ENCODE measurements at places on chromosomes 4 and X.

- no peak for DNase-seq
Measured at GRCh38 chr4:106527316-106527715, 158.7 kb upstream of the GIMD1 start.

DNA sequence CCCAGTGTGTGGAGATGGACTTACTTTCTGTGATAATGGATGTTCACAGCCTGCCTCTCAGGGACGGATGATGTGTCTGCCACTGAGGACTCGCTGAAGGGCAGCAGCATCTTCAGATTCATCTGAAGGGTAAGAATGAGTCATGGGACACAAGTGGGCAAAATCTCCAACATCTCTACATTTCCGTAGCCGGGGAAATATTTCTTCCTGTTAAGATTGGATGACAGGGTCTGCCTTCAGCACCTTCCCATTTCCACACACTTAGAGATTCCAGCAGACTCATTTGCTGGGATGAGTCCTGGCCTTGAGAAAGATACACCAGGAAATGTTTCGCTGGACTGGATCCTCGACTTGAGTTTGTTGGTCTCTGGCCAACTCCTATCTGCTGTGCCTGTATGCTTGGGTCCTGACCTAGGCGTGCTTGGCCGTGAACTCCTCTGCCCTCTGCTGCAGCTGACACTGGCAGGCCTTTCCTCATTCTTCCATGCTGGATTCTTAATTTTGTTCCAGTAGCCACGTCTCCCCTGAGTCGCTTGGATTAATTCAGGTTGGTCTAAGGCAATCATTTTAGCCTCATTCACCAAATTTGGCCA is 46.5 kb upstream of the SOD3 start:
- DNase-seq = no peak

DNA sequence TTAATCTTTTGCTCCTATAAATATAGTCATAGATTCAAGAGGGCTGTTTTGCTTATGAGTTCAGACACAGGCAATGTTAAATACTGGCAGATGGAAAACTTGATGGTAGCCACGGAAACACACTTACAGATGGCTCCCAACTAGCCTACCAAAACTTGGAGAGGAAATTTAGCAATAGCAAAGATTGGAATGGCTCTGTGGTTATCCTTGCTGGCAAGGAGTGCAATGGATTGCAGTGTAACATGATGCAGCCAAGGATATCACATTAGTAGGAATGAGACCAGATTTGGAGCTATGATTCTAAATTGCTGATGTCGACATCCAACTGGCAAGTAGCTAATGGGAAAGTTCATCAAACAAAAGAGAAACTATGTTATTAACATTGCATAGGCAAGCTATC is 791.0 kb upstream of the DIAPH2 start:
- no peak for DNase-seq

GRCh38 chr4:52551487-52551886 is 107.6 kb downstream of the USP46 start:
- no peak for DNase-seq

DNA sequence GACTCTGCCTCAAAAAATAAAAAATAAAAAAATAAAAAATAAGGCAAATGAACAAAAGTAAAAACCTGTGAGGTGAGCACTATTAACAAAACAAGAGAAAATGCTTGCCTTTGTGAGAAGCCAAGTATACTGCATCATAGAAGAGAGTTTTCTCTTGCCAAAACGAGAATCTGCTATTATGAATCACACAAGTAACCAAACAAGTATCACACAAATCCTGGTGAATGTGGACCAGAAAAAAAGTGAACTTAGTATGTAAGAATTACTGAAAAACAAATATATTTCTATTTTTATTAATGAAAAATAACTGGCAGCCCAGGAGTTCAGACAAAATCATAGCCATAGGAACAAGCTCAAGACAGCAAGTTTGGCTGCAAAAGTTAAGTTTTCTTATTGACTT is 193.5 kb downstream of the PDGFC start:
- DNase-seq = no peak

DNA sequence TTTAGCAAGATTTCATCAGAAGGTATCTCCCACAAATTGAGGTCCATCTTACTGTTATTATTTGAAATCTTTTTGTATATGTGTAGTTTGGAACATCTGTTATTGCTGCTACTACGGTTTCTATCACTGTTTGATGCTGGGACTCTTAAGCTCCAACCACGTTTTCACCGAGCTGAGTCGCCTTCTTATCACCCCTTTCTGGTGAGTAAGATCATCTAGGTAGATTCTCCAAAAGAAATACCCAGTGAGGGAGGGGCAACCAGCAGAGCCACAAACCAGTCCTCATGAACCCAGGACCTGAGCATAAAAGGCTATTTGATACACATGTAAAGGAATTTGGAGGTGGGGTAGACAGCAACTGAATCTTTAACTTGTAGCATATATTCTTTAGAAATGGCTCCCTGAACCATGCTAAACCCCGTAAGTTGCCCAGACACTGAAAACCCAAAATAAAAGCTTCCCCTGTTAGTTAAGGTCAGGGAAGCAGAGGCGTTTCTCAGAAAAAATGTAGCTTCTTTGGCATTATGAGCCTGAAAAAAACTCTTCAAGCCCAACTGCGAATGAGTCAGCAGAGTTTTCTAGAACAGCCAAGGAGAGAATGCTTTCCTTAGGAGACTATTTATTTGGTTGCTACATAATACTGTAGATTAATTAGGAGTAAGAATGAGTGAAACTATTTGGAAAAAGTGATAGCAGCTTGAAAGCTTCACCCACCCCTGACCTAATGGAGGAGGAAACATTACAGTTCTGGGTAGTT is 53.8 kb upstream of the ATXN3L start:
- no peak for DNase-seq

GRCh38 chr4:129113919-129114318 is 18.0 kb downstream of the C4orf33 start:
- DNase-seq = no peak

GRCh38 chr4:169099771-169100180 is 89.7 kb upstream of the CBR4 start:
- no peak for DNase-seq

- DNase-seq = no peak
Measured at GRCh38 chr4:170721812-170722373, 632.1 kb upstream of the AADAT start.

GRCh38 chr4:24229978-24230377 is 340.1 kb upstream of the PPARGC1A start:
- DNase-seq = no peak

DNA sequence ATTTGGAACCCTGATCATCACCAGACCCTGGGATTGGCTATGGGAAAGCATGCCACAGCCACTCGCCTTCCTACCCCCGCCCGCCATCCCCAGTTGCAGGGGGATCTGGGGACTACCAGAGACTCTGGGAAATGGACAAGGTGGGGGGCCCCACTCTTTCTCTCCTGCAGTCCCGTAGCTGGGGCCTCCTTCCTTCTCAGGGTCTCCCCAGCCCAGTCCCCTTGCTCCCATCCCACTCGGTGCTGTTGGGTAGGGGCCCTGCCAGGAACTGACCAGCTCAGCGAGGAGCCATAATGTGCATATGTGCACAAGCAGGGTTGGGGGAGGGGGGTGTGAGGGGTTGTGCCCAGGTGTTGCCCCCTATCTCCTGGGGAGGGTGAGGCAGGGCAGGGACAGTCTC is 3.4 kb upstream of the USP11 start:
- DNase-seq = no peak

GRCh38 chr4:42280327-42281095 is 116.8 kb upstream of the SHISA3 start:
- no peak for DNase-seq

GRCh38 chr4:140004922-140005627 is 148.9 kb downstream of the MAML3 start:
- no peak for DNase-seq

- DNase-seq = peak; percentile 0
Measured at GRCh38 chrX:35890699-35891098, 28.8 kb upstream of the CFAP47 start.

DNA sequence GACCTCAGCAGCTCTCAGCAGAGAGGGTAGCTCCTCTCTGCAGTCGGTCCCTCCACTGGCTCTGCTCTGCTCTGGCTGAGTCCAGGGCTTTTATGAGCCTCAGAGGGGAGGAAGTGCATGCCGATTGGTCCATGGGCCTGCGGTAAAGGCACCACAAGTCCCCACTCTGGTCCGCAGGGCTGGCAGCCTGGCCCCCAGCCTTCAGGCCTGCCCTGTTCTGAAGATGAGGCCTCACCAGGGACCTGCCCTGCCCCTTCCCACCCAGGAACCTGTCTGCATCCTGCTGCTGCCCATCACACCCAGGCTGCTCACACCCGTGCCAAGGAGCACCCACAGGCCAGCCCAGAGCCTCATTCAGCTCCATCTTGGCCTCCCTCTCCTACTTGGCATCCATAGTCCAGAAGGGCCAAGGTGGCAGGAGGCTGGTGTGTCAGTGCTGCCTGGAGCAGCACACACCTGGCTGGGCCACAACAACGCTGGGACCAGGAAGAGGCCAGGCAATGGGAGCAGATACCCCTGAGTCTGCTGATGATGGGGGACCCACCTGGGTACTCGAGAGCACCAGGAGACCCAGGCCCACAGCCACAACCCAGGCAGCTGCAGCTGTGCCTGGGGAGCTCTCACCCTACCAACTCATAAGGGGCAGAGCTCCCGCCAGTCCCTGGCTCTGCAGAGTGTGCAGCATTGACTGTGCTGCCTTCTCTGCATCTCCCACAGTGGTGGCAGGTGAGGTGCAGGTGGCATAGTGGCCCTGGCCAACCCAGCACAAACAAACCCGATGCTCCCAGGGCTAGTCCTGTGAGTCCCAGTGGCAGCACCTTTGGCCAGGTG is 191.9 kb upstream of the NUDT6 start:
- no peak for DNase-seq

GRCh38 chrX:45056428-45057145 is 144.1 kb downstream of the DIPK2B start:
- no peak for DNase-seq

DNA sequence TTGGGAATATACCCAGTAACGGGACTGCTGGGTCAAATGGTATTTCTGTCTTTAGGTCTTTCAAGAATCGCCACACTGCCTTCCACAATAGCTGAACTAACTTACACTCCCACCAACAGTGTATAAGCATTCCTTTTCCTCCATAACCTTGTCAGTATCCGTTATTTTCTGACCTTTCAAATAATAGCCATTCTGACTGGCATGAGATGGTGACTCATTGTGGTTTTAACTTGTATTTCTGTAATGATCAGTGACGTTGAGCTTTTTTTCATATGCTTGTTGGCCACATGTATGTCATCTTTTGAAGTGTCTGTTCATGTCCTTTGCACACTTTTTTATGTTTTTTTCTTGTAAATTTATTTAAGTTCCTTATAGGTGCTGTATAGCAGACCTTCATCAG is 81.2 kb downstream of the ADAM29 start:
- DNase-seq = no peak

DNA sequence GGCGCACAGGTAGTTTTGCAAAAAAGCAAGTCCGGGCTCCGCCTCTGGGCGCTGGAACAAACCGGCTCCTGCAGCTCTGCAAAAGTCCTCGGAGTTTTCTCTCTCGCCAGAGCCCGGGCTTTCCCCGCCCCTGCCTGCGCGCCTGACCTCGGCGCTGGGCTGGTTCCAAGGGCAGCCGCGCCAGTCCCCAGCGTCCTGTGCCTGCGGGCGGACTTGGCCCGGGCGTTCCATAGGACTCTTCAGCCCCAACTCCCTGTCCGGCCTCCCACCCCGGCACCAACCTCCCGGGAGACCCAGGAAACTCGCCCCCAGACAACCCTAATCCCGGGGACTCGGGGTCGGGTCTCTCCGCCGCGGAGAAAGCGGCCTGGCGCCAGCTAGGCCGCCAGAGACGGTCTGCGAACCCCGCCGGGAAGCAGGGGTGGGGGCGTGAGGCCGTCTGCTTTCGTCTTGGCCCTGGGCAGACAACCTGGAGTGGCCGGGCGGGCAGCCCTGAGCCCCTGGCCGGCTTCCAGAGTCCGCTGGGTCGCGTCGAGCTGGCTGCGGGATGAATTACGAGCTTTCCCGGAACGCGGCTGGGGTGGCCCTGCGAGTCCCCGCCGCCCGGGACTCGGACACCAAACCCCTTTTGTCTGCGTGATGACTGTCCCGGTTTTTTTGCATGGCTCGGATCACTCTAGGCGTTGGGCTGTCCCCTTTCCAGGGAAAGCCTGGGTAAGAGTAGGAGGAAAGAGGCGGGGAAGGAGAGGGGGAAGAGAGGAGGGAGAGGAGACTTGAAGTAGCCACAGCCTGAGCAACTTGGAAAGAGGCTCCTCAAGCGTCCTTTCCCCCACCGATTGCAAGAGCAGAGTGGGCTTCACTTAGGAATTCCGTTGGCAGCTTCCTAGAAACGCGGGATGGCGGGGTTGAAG is 916 bp downstream of the MXRA5 start:
- DNase-seq = no peak

- DNase-seq = no peak
Measured at GRCh38 chr4:68927165-68927564, 24.4 kb downstream of the UGT2A3 start.

GRCh38 chrX:151902813-151903591 is 9.7 kb upstream of the MAGEA4 start:
- DNase-seq = peak; percentile 25

- no peak for DNase-seq
Measured at GRCh38 chr4:77669946-77670590, 64.4 kb downstream of the CXCL13 start.

DNA sequence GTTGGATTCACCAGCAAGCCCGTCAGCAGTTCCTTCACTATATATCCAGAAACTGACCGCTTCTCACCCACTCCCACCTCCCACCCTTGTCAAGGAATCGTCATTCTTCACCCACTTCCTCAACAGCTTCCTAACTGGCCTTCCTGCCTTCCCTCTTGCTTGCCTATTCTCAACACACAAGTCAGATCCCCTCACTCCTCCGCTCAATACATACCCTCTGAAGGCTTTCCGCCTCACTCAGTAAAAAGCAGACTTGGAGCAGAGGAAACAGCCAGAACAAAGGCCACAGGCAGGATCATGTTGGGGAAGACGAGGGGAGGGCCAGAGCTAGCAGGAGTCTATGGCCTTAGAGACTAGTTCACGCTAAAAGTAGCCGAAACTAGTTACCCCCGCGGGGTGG is 23.7 kb downstream of the RWDD4 start:
- DNase-seq = no peak

DNA sequence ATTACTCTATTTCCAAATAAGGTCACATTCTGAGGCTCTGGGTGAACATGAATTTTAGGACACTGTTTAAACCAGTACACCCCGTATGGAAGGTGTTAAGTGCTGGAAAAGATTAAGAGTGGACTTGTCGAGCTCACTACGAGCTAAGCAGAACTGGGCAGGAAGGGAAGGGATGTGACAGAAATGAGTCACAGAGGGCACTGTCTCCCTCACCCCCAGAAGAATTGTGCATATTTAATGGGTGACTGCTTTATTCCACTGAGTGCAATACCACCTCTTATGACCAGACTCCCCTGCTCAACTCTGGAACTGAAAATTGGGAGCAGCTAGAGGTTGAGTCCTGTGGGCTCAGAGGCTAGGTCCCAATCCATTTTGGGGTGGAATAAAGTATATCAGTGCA is 187.4 kb upstream of the RPS6KA3 start:
- no peak for DNase-seq

DNA sequence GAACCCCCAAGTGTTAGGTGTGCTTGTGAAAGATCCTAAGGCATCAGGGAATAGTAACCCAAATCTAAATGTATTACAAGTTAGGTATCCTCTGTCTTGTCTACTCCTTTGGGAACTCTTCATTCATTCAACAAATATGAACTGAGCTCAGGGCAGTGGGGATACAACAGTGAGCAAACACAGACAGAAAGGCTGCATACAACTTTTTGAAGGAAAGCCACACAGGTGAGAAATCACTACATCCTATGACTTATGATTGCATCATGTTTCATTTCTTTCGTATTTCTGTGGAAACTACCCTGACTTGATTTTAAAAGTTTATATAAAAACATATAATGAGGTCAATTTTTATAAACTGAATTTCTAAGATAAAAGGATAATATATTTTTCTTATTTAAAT is 43.2 kb downstream of the BCLAF3 start:
- DNase-seq = no peak

Data from Panc1 (cell line).